Uterus (tissue), 4 donors: ENCODE measurements at places on chromosomes 2 and 18. TPM values are rescaled to one million over a fixed set of nuclear protein-coding genes. Genes with fewer than 3 reads are reported as not detected.
A peak's percentile ranks its signal among the peaks of the same experiment; 100 is the strongest.

DNA sequence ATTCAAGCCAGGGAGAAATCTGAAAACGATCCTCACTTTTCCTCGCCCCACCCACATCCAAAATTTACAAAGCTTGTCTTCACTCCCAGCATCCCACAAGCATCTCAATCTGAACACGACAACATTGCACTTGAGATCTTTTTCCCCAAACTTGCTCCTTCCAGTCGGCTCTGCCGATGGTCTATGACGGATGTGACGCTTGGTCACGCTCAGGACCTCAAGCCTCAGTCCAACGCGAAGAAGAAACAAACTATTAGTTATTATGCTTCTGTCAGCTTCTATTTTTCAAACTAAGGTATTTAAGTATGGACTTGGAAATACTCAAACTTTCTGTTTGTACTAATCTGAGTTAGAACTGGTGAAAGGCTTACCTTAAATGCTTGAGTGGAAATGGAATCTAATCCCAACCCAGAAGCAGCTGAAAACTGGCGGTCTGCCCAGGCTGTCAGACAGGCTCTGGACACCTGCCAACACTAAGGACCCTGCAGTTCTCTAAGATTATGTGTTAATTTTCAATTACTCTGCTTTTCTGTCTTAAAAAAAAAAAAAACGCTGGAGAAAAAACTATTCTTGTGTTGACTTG is 132.1 kb upstream of the DNMT3A start:
- no peaks in the 10 kb centered on the region for H3K27me3 ChIP-seq
- DNase-seq: no peak
- no peaks in the 10 kb centered on the region for H3K4me1 ChIP-seq
- no peak overlapping the region for H3K27ac ChIP-seq

GRCh38 chr18:50711386-50711785 is 108.4 kb downstream of the MRO start:
- H3K27ac ChIP-seq: no peak overlapping the region
- H3K27me3 ChIP-seq: no peaks in the 10 kb centered on the region
- no peak overlapping the region for H3K4me3 ChIP-seq
- H3K4me1 ChIP-seq: no peaks in the 10 kb centered on the region

DNA sequence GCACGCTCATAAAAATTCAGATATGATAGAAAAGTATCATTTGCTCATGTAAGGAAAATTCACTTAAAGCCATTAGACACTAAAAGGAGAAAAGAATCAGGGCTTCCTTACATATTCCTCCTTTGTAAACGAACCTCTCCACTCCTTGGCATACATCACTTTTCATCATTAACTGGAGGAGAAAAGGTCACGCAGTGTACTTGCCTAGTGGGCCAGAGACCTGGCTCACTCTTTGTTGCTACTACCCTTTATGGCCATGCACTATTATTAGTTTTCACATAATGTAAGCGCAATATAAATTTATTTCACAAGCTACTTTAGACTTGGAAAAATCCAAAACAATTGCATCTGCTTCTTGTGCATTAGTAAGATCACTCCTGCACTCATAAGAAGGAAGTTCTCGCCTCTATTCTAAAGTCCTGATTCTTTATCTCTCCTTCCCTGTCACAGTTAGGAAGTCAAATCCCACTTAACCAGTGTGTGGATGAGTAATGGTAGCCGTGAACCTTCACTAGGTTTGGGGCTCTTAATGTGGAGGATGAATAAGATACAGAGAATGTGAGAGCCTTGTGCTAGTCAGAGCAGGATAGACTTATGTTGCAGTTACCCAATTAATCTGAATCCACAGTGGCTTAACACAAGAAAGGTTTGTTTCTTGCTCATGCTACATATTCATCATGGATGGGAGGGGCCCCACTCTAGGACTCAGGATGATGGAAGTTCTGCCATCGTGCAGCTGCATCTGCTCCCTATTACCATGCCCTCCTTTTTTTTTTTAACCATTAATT is 115.0 kb upstream of the GLS start:
- no peak overlapping the region for H3K27ac ChIP-seq
- H3K4me1 ChIP-seq: no peaks in the 10 kb centered on the region
- DNase-seq: no peak

DNA sequence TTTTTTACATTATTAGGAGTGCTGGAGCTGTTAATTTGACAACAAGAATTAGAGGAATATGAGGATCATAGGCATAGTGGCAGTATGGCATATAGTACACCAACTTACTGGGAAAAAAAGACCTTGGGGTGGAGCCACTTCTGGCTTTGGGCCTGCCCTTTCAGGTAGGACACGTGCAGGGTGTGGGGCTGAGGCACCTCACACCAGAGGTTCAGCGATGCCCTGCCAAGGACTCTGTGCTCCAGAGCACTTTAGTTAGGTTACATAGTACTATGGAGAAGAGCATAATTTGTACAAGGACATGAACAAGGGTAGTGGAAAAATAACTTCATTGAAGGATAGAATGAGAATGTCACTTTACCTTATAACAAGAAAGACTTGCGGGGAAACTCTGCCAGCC is 77.1 kb upstream of the CD302 start:
- H3K4me1 ChIP-seq: no peaks in the 10 kb centered on the region
- H3K27ac ChIP-seq: no peak overlapping the region
- no peaks in the 10 kb centered on the region for H3K36me3 ChIP-seq
- H3K4me3 ChIP-seq: no peak overlapping the region

DNA sequence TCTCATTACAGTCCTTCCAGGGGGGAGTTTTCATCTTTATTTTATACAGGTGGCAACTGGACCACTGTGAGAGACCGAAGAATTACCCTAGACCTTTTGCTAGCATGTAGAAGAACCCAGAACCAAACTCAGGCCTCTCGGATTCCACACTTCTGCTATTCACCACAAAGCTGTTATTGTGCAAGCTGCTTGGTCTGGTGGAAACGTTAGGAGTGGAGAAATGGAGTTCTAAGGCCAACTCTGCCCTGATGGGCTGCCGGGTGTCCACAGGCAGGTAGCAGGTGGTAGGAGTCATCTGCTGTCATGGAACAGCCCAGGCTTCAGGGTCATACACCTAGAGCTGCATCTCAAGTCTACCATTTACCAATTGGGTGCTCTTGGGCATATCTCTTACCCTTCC is 218.8 kb downstream of the BCL11A start:
- H3K27ac ChIP-seq: no peak overlapping the region
- no peaks in the 10 kb centered on the region for H3K36me3 ChIP-seq
- DNase-seq: no peak
- no peaks in the 10 kb centered on the region for H3K27me3 ChIP-seq

- no peaks in the 10 kb centered on the region for H3K27me3 ChIP-seq
- no peak overlapping the region for H3K4me3 ChIP-seq
- DNase-seq: no peak
- H3K4me1 ChIP-seq: no peaks in the 10 kb centered on the region
- no peaks in the 10 kb centered on the region for H3K36me3 ChIP-seq
- H3K27ac ChIP-seq: no peak overlapping the region
These were observed 176.6 kb downstream of the VWC2L start for GRCh38 chr2:214587442-214587841.

- no peaks in the 10 kb centered on the region for H3K27me3 ChIP-seq
- DNase-seq: peak; percentile 19
- H3K4me1 ChIP-seq: peaks cover 12% of the 10 kb centered on the region
- no peak overlapping the region for H3K4me3 ChIP-seq
- no peaks in the 10 kb centered on the region for H3K36me3 ChIP-seq
- no peak overlapping the region for H3K27ac ChIP-seq
These were observed 44.9 kb downstream of the TWIST2 start for GRCh38 chr2:238892796-238893195.

DNA sequence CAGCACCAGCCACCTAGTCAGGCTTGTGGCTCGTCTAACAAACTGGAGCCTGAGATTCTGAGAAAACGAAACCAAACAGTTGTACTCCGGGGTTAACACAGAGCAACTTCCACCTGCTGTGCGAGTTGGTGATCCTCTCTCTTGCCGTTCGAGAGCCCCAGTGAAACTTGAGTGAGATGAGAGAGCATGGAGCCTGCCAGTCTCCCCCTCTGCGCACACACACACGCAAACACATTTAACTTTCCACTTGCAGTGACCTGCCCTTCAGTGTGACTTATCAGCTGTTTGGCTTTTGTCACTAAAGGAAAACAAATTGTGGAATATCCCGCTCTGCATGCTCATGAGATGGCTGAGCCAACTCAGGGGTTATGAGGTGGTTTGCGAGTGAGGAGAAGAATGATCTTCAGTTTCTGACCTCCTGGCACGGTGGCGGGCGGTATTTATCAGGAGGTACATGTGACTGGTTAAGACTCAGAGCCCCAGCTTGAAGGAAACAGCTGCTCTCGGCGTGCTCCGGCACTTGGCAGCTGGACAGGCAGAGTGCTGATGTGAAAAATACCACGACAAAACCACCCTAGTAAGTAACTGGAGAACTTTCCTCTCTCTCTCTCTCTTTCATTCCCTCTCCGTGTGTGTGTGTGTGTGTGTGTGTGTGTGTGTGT is at the start of gene RASGRP3:
TSS of gene RASGRP3 (plus strand) at position 519 of the 662 bp plus-strand sequence. CDS start 38,488 bp downstream, outside the sequence.
- H3K36me3 ChIP-seq: no peaks in the 10 kb centered on the region
- H3K27me3 ChIP-seq: no peaks in the 10 kb centered on the region

GRCh38 chr2:97806738-97807618 is 93.6 kb downstream of the ZAP70 start:
- no peak overlapping the region for H3K4me3 ChIP-seq
- no peaks in the 10 kb centered on the region for H3K4me1 ChIP-seq

DNA sequence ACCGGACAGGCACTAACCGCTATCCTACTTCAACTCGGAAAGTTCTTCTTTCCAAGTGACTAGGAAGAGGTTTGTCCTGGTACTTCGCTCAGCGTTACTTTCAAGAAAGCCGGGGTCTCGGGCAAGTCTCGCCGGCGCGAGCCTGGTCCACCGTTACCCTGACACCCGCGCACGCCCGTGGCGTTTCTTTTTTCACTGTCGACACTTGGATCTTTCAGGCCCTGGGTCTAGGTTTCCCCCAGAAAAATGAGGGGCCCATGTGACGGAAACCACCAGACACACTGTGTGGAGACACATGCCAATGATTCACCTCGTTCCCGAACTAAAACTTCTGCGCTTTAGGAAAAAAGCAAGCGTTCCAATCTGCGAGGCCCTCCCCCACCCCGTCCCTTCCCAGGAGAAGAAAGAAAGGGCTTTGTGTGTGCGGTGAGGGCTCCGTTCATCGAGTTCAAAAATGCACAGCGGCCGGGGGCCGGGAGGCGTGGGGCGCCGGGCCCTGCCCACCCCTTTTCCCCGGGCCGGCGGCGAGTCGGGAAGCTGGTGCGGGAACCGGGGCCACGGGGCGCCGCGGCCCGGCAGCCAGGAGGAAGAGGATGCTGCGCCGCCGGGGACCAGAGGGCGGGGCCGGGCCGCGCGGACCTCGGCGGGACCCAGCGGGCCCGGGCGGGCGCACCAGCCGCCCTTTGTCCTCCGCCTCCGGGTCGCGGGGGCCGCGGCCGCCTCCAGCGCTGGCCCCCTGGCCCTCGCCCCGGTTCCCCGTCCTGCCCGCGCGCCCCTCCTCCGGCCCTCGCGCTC is 2.6 kb downstream of the ZNF521 start:
- no peaks in the 10 kb centered on the region for H3K4me1 ChIP-seq
- H3K27ac ChIP-seq: peak overlapping the region; percentile 95
- H3K36me3 ChIP-seq: no peaks in the 10 kb centered on the region
- H3K4me3 ChIP-seq: peak overlapping the region; percentile 55
- H3K27me3 ChIP-seq: no peaks in the 10 kb centered on the region

- H3K4me3 ChIP-seq: no peak overlapping the region
- no peaks in the 10 kb centered on the region for H3K27me3 ChIP-seq
- H3K36me3 ChIP-seq: no peaks in the 10 kb centered on the region
- no peak overlapping the region for H3K27ac ChIP-seq
- DNase-seq: no peak
These were observed 9.5 kb upstream of the INSIG2 start for GRCh38 chr2:118078734-118079133.

DNA sequence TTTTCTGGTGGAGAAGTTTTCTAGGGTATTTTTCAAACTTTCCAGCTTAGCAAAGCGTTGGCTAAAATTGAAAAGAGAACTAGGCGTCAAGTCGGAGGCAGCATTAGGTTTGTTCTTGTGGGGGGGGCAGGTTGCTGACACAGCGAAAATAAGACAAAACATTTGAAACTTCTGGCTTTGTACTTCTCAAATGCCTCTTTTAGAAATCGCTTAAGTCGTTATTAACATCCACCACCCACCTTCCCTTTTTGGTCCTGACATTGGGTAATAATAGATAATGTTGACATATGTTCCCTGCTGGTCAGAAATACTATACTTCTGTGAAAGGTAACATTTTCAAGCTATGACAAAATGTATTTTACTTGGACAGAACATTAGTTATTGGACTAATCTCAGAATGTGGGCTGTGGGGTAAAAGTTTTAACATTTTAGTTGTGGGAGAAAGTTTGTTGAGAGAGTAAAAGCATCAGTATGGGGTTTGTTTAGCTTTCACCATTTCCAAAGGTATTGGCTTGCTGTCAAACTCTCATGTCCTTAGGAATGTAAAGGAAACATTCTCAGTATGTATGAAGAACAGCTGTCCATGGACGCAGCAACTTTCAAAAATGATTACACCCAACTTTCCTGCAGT is 88.1 kb upstream of the ZEB2 start:
- no peak overlapping the region for H3K4me3 ChIP-seq
- no peak for DNase-seq
- no peaks in the 10 kb centered on the region for H3K4me1 ChIP-seq
- H3K27ac ChIP-seq: no peak overlapping the region

- DNase-seq: no peak
- H3K4me1 ChIP-seq: no peaks in the 10 kb centered on the region
- H3K27me3 ChIP-seq: no peaks in the 10 kb centered on the region
- no peaks in the 10 kb centered on the region for H3K36me3 ChIP-seq
These were observed 3.4 kb downstream of the CASP8 start for GRCh38 chr2:201263779-201264178.

DNA sequence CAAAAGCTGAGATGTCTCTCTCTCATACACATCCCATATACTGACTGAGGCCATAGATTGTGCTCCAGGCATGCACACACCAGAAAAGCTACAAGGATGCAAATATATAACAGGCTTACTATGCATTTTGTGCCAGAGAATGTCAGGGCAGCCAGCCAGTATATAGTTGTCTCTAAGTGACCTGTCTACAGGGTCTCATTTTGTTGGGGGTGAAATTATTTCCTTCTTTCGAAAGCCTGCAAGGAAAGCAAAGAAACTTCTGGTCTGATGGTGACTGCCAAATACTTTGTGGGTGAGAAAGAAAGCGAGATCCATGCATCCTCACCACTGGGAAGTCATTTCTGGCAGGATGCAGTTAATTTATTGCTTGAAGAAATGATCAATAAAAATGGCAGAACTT is 70.2 kb downstream of the CDCA7 start:
- no peak overlapping the region for H3K27ac ChIP-seq
- H3K36me3 ChIP-seq: no peaks in the 10 kb centered on the region
- H3K27me3 ChIP-seq: no peaks in the 10 kb centered on the region
- no peak for DNase-seq
- no peak overlapping the region for H3K4me3 ChIP-seq
- H3K4me1 ChIP-seq: no peaks in the 10 kb centered on the region

The ADAM23 gene
- total RNA-seq: 3.6 TPM

The CCBE1 gene
- total RNA-seq: 7.7 TPM

The TRPM8 gene
- total RNA-seq: not detected

The RAX gene
- not detected for total RNA-seq

The PAIP2B gene
- total RNA-seq: 6.2 TPM

The ADGRF3 gene
- total RNA-seq: 0.27 TPM

The QPCT gene
- 11.0 TPM for total RNA-seq

The CCDC148 gene
- not detected for total RNA-seq
